ENCODE measurements at places on chromosomes 5 and 9. TPM values are rescaled to one million over a fixed set of nuclear protein-coding genes. Genes with fewer than 3 reads are reported as not detected.
A peak's percentile ranks its signal among the peaks of the same experiment; 100 is the strongest.

The ARSB gene
- 21.0 TPM for polyA plus RNA-seq

DNA sequence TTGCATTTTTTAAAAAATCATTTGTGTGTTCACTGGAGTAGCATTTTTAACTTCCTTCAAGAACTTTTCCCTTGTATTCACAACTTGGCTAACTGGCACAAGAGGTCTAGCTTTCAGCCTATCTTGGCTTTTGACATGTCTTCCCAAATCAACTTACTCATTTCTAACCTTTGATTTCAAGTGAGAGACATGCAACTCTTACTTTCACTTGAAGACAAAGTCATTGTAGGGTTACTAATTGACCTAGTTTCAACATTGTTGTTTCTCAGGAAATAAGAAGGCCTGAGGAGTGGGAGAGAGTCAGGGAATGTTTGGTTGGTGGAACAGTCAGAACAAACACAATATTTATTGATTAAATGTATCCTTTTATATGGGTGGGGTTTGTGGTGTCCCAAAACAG is 95.0 kb upstream of the C9orf72 start:
- DNase-seq, result no peak

- DNase-seq, result no peak
Observed at GRCh38 chr9:126608551-126608950, 5.2 kb upstream of the LMX1B start.

GRCh38 chr5:84239494-84239893 is 145.2 kb downstream of the EDIL3 start:
- peak; percentile 33 for DNase-seq

GRCh38 chr5:88583471-88583870 is 299.5 kb downstream of the MEF2C start:
- DNase-seq, result no peak

DNA sequence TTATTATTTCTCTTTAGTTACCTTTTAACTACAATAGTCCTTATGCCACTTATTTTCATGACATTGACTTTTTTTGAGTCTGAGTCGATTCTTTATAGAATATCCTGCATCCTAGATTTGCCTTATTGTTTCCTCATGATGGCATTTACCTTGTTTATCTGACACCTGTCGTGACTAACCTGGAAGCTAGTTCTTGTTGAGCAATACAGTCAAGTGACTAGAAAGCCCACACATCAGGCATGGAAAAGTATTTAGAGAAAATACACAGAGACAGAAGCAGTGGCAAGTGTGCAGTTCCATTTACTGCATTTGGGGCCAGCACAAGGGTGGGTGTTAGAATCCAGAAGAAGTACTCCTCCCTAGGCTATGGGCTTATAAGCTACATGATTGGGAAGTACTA is 97.8 kb downstream of the ERMP1 start:
- no peak for DNase-seq

- no peak for DNase-seq
Observed at GRCh38 chr9:81076131-81076530, 613.2 kb downstream of the TLE1 start.

The IL13 gene
- polyA plus RNA-seq, result not detected

DNA sequence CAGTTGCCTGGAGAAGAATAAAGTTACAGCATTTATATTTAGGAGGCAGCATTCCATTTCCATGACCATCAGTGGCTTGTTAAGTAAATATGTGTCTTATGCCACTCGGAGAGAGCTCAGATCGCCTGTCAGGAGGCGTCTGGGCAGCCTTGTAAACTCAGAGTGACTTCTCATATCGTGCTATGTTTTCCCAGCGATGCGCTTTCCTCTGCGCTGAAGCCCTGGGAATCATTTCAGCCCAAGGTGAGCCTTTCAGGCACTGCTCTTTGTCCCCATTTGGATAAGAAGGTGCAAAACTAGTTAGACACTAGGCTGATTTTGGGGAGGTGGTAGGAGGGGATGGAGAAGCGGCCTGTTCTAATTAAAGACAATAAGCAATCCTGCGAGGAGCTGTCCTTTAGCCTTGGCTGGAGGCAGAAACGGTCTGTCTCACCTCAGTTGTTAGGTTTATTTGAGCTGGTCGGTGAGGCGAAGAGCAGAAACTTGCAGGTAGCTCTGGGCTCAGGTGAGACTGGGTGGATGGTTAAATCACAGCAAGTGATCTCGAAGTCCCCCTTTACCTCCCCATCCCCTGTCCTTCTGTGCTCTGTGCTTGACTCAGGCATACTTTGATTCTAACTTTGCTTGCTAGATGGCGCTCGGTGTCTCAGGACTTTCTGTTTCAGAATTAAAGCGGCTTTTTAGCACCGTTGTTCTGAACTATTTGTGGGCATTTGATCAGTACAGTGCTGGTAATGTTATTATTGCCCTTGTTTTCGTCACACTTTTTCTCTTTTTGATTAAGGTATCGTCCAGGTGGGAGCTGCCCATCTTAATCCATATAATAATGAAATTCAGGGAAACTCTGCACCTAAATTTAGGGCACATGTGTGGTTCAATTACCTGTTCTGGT is 24.6 kb downstream of the NR2F1 start:
- no peak for DNase-seq

DNA sequence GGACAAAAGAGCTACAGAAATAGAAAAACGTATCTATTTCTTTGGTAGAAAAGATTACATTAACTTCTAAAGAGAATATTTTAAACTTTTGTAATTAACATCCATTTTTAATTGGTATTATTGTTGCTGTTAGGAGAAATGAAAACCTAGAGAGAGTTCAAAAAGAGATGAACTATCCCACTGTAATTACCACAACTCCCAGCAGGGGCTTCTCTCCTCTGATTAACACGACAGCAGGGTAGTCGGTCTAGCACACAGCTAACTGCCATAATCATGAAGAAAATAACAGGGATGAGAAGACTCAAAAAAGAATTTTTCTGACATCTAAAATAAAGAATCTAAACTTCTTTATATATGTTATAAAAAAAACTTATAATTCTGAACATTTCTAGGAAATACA is 86.2 kb upstream of the CDH9 start:
- DNase-seq, result no peak

DNA sequence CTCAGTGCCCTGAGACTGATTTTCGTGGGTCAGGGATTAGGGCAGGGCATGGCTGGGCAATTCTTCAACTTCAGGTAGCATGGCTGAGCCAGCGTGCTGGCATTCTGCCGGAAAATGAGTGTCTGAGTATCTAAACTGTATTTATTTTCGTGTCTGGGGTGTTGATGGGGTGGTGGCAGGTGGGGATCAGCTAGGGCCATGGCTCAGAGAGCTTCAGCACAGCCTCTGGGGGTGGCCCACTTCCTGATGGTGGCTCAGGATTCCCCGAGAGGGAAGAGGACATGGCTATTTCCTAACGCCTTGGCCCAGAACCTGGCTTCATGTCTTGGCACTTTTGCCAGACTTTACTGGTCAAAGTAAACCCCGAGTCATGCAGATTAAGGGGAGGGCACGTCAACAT is 260.5 kb downstream of the GADD45G start:
- no peak for DNase-seq

- no peak for DNase-seq
Observed at GRCh38 chr5:94181895-94182294, 436.5 kb downstream of the KIAA0825 start.

GRCh38 chr9:134379831-134380365 is 53.6 kb downstream of the RXRA start:
- no peak for DNase-seq

DNA sequence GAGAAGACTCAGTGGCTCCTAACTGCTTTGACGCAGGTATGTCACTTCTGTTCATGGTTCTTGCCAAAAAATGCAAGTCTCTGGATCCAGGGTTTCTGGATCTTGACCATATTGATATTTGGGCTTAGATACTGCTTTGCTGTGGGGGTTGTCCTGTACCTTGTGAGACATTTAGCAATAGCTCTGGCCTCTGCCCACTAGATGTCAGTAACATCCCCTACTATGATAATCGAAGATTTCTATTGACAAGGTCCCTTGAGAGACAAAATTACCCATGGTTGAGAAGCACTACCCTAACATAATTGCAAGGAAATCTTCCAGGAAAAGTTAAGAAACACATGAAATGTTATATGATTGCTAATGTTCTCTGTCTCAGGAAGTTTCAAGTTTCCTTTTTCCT is 285.4 kb downstream of the TMEM232 start:
- DNase-seq, result no peak

Measured in AG04450 (cell line).